Dermis blood vessel endothelial cell (primary cell): ENCODE measurements at places on chromosomes 3 and 15. TPM values are rescaled to one million over a fixed set of nuclear protein-coding genes. Genes with fewer than 3 reads are reported as not detected.

GRCh38 chr3:171871392-171872274 lies 28.5 kb downstream of the TMEM212 start:
- no peak for DNase-seq

DNA sequence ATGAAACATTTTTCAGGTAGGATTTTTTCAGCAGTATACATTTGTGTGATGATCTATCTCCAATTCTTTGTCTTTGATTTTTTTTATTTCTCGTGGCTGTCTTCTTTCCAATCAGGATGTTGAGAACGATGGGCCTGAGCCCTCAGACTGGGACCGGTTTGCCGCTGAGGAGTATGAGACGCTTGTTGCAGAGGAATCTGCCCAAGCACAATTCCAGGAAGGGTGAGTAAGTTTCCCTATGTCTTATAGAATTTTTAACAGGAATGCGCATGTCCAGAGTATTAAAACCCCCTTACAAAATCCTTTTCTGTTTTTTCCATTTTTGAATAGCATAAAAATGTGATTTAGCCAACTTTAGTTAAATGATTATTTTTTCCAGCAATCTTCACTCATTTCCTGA lies 90.0 kb downstream of the MSL2 start:
- DNase-seq: peak; percentile 91

- DNase-seq: peak; percentile 98
Observed at GRCh38 chr3:124772081-124772831, 42.0 kb downstream of the UMPS start.

GRCh38 chr3:53807117-53807810 lies 39.0 kb downstream of the CHDH start:
- DNase-seq: no peak

- no peak for DNase-seq
Observed at GRCh38 chr15:32843219-32843815, 125.5 kb downstream of the GREM1 start.

Gene PLIN1
- under 0.01 TPM in 1 of 2 replicates, not detected in the other for total RNA-seq

Gene PLSCR4
- 655 and 677 TPM in 2 replicates for total RNA-seq
